ENCODE measurements at places on chromosomes 16 and 17.

GRCh38 chr16:7998789-7999453, 591.4 kb downstream of the TMEM114 start:
- DNase-seq, result no peak

DNA sequence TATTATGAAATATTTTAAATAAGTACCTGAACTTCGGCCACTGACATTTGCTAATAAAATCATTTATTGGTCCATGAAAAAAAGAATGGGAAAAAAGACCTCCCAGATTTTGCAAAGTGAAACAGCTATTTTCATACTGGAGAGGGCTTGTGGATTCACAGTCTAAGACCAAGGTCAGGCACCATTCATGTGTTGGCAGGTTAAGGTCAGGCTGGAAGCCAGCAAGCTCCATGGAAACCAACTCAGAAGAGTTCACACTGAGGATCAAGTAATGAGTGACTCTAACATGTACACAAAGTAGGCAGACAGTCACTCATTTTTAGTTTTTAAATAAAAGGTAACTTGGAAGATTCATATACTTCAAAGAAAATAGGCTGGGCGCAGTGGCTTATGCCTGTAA, 3.4 kb downstream of the DNAJA2 start:
- no peak for DNase-seq

DNA sequence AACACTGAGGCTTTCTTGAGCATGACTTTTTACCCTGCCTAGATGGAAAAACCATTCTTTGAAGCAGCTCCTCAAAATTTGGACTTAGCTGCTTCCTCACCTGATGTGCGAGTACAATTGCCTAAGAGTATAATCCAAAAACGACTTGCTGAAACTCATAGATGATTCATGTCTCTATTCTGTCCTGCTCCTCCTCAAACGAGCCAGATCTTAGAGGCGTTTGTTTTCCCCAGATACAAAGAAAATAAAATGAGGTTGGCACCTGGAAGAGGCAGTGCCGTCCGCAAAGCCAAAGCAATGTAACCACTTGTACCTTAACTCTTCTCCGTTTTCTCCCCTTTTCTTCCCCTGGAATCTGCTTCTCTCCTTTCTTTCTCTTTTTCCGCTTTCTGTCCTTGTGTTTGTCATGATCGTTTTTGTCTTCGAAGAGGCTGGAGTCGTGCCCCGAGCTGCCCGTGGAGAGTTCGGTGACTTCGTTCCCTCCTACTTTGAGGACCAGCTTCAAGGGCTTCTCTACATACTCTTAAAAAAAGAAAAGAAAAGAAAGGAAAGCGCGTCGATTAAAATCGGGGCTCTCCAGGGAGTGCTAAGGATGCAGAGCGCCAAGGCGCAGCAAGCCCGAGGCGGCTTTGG, 895 bp downstream of the BRD7 start:
- no peak for DNase-seq

- no peak for DNase-seq
Observed at GRCh38 chr17:31568539-31568938, 177.1 kb downstream of the RAB11FIP4 start.
